GM12865 (cell line): ENCODE measurements at places on chromosomes 13 and 19.

DNA sequence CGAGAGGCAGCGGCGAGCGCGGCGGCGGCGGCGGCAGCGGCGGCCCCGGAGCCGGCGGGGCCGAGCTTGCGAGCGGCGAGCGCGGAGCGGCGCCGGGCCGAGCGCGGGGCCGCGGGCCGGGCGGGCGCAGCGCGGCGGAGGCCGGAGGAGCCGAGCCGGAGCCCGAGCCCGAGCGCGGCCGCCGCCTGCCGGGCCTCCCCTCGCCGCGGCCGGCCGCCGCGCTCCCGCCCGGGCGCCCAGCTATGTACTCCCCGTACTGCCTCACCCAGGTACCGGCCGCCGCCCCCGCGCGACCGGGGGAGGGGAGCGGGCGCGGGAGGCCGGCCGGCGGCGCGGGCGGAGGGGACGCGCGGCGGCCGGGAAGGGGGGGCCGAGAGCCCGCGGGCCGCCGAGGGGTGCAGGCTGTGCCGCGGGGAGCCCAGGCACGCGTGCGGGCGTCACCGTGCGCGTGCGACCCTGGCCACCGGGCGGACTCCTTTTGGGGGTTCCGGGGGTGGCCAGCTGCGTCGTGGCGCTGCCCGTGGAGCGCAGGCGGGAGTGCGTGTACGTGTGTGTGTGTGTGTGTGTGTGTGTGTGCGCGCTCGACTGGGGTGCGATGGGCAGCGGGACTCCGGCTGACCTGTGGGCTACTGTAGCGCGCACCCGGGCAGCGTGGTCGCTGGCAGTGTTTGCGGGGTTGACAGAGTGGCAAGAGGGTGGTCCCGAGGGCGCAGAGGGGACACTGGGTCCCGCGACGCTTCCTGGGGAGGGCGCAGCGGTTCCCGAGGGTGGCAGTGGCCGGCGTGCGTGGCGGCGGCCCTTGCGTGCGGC, 526 bp downstream of the NFIX start:
- DNase-seq: no peak

- DNase-seq: no peak
Observed at GRCh38 chr19:54431255-54431838, 16.1 kb downstream of the TTYH1 start.

GRCh38 chr13:48319531-48320398, 16.2 kb downstream of the RB1 start:
- DNase-seq: no peak

DNA sequence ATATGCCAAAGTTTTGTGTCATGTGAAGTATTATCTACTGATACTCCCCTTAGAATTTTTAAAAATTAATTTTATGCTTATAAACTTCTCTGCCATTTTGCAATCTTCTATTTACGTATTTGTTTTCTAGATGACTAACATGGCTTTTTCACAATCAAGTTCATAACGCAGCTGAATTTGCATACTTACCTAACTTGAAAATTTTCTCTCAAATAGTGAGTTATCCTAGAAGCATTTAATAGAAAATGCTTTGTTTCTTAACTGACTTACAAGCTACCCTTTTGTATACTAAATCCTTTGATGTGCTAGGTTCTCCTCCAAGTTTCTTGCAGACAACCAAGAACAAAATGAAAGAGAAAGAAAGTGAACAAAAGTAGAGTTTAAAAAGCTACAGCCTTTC, 683.5 kb downstream of the LIG4 start:
- no peak for DNase-seq
